ENCODE measurements at places on chromosomes 5 and 9. TPM values are rescaled to one million over a fixed set of nuclear protein-coding genes. Genes with fewer than 3 reads are reported as not detected.

NEURL1B gene
- 4.9 TPM for total RNA-seq

LCN15 gene
- 0.47 TPM for total RNA-seq

MCC gene
- 187 TPM for total RNA-seq

FREM1 gene
- 8.4 TPM for total RNA-seq

RLN2 gene
- 7.9 TPM for total RNA-seq

SH3PXD2B gene
- total RNA-seq: 84.0 TPM

PCDHGA8 gene
- 3.0 TPM for total RNA-seq

CATSPER3 gene
- 1.0 TPM for total RNA-seq

PROB1 gene
- 6.6 TPM for total RNA-seq

KCNN2 gene
- total RNA-seq: 4.7 TPM

NPR3 gene
- 0.57 TPM for total RNA-seq

REEP2 gene
- total RNA-seq: 26.9 TPM

C9orf43 gene
- 0.40 TPM for total RNA-seq

MAN1B1 gene
- 62.1 TPM for total RNA-seq

CNTLN gene
- total RNA-seq: 12.2 TPM

PAEP gene
- not detected for total RNA-seq

EXOSC3 gene
- 67.6 TPM for total RNA-seq

KLHL3 gene
- total RNA-seq: 19.4 TPM

FYB1 gene
- total RNA-seq: not detected

NMUR2 gene
- not detected for total RNA-seq
